ENCODE measurements at places on chromosomes 12 and 14. TPM values are rescaled to one million over a fixed set of nuclear protein-coding genes. Genes with fewer than 3 reads are reported as not detected.

The SLC35F4 gene
- total RNA-seq, result 0.90 TPM

The CCDC38 gene
- not detected for total RNA-seq

The TAS2R14 gene
- 20.3 TPM for total RNA-seq

The TESPA1 gene
- total RNA-seq, result 1.6 TPM

The OTOGL gene
- total RNA-seq, result 4.5 TPM

The WNT1 gene
- not detected for total RNA-seq

The PIWIL1 gene
- 0.21 TPM for total RNA-seq

The SELPLG gene
- 3.6 TPM for total RNA-seq

The TTC6 gene
- total RNA-seq, result 7.1 TPM

The KLRK1 gene
- total RNA-seq, result 1.3 TPM

The PMCH gene
- not detected for total RNA-seq

The LRP6 gene
- 98.3 TPM for total RNA-seq

The ITGA7 gene
- 36.0 TPM for total RNA-seq

The HOXC5 gene
- 0.42 TPM for total RNA-seq

The SSTR1 gene
- 0.37 TPM for total RNA-seq

The KRT86 gene
- not detected for total RNA-seq

The SIX4 gene
- 9.9 TPM for total RNA-seq

The RTL1 gene
- 0.37 TPM for total RNA-seq

The OR4E2 gene
- total RNA-seq, result not detected

The RIMKLB gene
- 99.1 TPM for total RNA-seq

DNA sequence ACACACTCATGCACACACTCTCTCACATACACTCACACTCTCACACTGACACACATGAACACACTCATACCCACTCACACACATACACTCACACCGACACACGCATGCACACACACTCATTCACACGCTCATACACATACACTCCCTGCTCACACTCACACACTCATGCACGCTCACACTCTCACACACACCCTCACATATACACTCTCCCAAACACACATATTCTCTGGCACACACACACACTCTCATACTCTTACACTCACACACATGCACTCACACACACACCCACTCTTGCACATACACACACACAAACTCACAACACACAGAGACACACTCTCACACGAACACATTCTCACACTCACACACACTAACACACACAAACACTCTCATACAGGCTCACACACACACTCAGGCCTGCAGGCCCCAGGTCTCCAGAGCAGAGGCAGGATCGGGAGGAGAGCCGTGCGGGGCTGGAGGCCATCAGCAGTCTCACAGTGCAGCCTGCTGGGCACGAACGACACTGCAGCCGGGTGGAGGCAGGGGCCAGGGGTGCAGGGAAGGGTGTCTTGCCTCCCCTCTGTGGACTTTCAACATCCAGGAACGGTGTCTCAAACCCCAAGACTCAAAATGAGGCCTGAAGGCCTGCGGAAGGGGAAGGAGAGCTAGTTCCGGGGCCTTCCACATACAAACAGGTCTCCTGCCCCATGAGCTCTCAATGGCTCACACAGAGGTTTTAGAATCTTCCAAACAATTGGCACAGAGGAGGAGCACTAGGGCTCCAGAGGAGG, 148.7 kb downstream of the ANO2 start:
- DNase-seq, result no peak

DNA sequence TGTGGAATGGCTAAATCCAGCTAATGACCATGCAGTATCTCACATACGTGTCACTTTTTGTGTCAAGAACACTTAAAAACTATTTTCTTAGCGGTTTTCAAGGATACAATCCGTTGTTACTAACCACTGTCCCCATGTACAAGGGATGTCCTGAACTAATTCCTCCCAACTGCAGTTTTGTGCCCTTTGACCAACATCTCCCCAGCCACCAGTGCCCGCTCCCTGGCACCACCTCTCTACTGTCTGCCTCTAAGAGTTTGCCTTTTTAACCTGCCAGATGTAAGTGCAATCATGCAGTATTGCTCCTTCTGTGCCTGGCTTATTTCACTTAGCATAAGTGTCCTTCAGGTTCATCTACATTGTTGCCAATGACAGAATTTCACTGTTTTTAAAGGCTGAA, 315.7 kb downstream of the TMEM121 start:
- no peak for DNase-seq

- DNase-seq, result no peak
These were observed 4.5 kb downstream of the UBC start for GRCh38 chr12:124909831-124910560.

GRCh38 chr12:91225316-91225715, 42.7 kb upstream of the DCN start:
- no peak for DNase-seq

- no peak for DNase-seq
These were observed 249.5 kb upstream of the DCN start for GRCh38 chr12:91432089-91432488.

GRCh38 chr14:21498540-21499526, 12.3 kb downstream of the METTL3 start:
- peak; percentile 18 for DNase-seq

GRCh38 chr12:54988402-54989054, 4.0 kb upstream of the TESPA1 start:
- no peak for DNase-seq

- DNase-seq, result no peak
These were observed 103.2 kb upstream of the EIF5 start for GRCh38 chr14:103230658-103231334.

- DNase-seq, result no peak
These were observed 94.9 kb downstream of the DAAM1 start for GRCh38 chr14:59283361-59283760.

GRCh38 chr12:57332646-57333312, 81.8 kb upstream of the STAC3 start:
- DNase-seq, result no peak

GRCh38 chr12:124392667-124393413, 97.9 kb downstream of the RFLNA start:
- DNase-seq, result no peak

- DNase-seq, result no peak
These were observed 386.9 kb downstream of the ZFP36L1 start for GRCh38 chr14:68405961-68406360.

GRCh38 chr12:69515394-69515930, 45.3 kb downstream of the FRS2 start:
- no peak for DNase-seq

GRCh38 chr12:97482143-97482693, 19.6 kb downstream of the RMST start:
- DNase-seq, result no peak

DNA sequence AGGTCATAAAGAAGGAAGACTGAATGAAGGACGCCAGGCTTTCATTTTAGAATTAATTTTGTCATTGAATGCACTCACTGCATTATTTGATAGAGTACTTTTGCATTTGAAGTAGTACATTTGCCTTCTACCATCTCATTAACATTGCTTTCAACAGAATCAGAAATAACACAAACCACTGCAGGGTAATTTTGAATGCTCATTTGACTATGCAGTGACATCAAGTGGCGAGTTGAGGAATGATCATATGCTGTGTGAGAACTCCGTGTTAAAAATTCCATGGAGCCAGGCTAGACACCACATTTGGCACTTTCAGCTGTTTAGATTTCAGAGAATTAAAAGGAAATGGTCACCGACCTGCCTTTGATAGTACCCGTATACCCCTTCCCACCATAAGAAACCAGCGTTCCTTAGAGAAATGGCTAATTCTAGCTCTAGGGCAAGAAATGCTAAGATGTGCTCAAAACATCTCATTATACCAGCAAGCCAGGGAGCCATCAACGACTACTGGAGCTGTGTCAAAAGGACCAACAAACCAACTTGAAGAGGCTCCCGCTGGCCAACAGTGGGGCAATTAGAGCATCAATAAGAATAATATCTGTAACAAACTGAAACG, 16.5 kb downstream of the HEBP1 start:
- no peak for DNase-seq

DNA sequence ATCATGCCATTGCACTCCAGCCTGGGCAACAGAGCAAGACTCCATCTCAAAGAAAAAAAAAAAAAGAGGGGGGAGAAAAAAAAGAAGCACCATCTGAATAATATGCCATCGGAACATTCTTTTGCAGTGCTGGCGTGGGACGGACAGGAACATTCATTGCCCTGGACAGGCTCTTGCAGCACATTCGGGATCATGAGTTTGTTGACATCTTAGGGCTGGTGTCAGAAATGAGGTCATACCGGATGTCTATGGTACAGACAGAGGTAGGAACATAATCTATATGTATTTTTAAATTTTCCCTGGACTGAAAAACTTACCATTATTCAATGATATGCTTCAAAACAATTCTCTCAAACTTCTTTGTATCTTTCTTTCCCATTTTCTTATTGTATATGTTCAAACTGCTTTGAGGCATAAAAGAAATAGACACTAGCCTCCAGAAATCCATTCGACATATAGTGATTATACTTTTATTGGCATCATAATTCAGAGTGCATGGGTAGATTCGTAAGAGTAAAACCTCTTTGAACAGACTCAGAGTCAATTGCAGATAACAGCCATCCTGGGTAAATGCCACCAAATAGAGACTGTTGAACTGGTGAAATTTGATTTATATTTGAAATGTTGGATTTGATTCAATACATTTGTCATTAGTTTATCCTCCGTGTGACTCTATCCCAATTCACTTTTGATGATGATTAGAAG, 199.7 kb downstream of the EPS8 start:
- DNase-seq, result no peak

DNA sequence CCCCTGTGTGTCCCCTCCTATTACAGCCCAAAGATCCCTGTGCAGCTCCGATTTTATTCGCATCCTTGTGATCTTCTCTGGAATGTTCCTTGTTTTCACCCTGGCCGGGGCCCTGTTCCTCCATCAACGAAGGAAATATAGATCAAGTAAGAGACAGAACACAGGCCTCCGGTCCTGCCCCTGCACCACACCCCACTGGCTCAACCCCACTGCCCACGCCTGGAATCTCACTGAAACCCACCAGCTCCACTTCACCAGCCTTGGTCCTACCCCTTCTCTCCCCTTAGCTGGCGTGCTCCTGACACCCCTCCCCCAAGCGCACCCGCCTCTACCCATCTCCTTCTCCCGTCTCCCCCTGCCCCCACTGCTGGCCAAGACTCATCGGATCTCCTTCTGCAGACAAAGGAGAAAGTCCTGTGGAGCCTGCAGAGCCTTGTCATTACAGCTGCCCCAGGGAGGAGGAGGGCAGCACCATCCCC, 934 bp upstream of the TAPBPL start:
- no peak for DNase-seq

GRCh38 chr12:28257411-28257810, 67.2 kb downstream of the CCDC91 start:
- DNase-seq, result no peak

- DNase-seq, result no peak
These were observed 1009.1 kb upstream of the FLRT2 start for GRCh38 chr14:84520711-84521338.

GRCh38 chr14:24316597-24316950, 5.3 kb downstream of the LTB4R start:
- DNase-seq, result no peak

DNA sequence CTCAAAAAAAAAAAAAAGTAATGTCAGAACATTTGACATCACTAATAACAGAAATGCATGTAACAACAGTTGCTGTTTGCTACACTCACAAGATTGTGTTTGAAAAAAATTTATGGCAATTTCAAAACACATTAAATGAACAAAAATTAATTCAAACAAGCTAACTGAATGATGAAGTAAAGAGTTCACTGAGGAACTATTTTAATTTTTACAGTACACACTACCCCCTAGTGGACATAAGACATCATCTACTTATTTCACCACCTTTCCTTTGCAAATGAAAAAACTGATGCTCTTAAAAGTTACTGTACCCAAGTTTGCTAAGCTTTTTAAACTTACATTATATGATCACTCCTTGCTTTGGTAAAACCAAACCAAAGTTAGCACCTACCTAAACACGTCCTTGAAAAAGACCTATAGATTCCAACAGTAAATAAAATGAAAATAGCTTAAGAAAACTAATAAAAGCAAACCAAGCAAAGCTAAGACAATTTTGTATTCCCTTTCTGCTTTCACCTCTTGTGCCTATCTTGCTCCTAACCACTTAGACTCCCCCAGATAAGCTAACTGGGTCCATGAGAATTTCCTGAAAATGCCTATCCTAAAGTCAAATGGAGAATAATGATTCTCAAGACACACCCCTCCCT, 22.2 kb downstream of the UBE2N start:
- DNase-seq, result no peak

- DNase-seq, result no peak
These were observed 41.4 kb upstream of the AMIGO2 start for GRCh38 chr12:47121146-47121545.

DNA sequence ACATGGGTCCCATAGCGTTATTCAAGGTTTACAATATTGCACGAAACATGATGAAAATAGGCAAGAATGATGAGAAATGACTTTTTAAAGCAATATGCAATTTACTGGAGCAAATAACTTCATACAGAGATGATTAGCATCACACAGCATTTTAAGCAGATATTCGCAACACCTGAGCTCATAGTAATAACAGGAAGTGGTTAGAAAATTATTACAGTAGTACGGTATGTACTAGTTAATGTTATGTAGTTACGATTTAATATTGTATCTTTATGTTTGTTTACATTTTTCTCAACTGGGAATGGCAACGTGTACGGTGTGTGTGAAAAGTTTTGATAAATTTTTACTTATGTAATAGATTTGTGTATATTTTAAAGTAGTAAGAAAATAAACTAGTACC, 102.6 kb downstream of the OSBPL8 start:
- no peak for DNase-seq

DNA sequence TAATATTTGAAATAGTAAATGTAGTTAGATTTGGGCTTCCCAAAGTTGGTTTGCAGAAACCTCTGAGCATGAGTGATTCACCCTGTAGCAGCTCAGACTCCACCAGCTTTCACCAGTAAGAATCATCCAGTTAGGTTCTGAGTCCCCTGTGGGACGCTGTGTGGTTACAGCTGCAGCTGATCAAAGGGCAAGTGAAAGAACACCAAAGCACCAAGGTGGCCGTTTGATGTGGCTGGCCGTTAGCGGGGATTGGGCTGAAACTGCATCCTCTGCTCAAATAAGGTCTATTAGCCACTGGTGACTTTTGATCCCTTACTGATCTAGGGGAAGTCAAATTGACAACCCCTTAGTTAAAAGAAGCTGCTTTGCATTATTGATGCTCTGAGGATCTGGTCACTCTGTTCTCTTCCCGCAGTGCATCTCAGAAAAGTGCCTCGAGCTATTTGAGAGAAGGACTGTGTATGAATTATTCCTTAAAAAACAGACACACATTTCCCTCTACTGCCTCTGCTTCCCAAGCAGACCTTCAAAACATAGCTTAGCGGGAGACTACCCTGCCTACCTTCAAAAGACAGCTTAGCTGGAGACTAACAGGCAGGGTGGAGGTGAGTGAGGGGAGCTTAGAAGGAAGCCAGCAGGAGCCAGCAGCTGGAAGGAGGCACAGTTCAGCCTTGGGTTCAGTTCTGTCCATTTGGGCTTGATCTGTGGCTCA, 3.7 kb downstream of the ABHD12B start:
- no peak for DNase-seq
